Fibroblast of villous mesenchyme (primary cell): ENCODE measurements at places on chromosomes 3 and 15. TPM values are rescaled to one million over a fixed set of nuclear protein-coding genes. Genes with fewer than 3 reads are reported as not detected.

FAM227B gene
- total RNA-seq, result 3.9 and 4.3 TPM in 2 replicates

GOLGA6A gene
- not detected in 2 replicates for total RNA-seq

ZNF660 gene
- total RNA-seq, result 2.9 and 3.0 TPM in 2 replicates

NPAP1 gene
- total RNA-seq, result not detected in 2 replicates

CCDC39 gene
- under 0.01 TPM in 1 of 2 replicates, not detected in the other for total RNA-seq

ZCWPW2 gene
- total RNA-seq, result 0.43 and 0.64 TPM in 2 replicates

CFAP20DC gene
- 1.3 and 1.7 TPM in 2 replicates for total RNA-seq
